ENCODE measurements at places on chromosomes 1 and 21. TPM values are rescaled to one million over a fixed set of nuclear protein-coding genes. Genes with fewer than 3 reads are reported as not detected.
A peak's percentile ranks its signal among the peaks of the same experiment; 100 is the strongest.

DNA sequence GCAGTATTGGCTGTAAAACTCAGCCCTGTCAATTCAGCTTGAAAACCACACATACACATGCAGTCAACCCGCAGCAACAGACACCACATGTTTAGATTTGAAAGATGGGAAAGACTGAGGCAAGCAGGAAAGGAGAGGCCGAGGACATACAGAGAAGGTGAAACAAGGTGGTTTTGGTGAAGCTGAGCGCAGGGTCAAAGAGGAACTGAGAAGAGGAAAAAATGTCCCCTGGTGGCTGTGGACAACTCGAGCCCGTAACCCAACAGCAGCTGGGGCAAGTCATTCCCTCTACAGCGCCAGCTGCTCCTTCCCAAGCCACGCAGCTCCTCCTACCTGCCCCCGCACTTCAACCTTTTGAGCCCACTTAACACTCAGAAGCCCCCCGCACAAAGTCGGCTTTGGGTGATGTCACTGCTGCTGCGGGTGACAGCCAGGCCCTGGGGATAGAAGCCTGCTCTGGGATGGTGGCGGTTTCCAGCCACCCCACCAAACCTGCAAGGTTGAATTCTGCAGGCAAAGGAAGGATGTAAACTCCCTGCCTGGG lies 63.0 kb downstream of the KCNN3 start:
- no peak for DNase-seq

DNA sequence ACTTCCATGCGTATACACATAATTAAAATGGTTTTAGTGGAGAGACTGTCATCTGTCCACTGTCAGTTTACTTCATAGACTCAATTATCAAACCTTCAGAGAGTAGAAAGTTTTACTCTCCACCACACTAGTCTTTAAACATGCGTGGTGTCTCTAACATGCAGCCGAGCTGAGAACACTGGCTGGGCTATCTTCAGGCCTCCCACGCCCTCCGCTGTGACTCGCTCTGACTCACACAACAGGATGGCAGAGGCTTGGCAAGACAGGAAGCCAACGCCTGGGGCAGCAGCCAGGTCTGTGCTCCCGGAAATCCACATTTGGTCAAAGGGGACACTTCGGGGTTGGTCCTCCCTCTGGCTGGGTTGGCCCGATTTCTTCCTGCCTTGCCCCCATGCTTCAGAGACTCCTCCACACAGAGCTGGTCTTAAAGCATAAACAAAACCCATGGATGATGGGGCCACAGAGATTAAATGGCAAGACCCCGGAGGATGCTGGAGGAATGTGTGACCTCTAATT lies 22.7 kb upstream of the IFNGR2 start:
- peak; percentile 96 for DNase-seq

GRCh38 chr1:84101204-84101603 lies 42.9 kb upstream of the PRKACB start:
- DNase-seq = no peak

DNA sequence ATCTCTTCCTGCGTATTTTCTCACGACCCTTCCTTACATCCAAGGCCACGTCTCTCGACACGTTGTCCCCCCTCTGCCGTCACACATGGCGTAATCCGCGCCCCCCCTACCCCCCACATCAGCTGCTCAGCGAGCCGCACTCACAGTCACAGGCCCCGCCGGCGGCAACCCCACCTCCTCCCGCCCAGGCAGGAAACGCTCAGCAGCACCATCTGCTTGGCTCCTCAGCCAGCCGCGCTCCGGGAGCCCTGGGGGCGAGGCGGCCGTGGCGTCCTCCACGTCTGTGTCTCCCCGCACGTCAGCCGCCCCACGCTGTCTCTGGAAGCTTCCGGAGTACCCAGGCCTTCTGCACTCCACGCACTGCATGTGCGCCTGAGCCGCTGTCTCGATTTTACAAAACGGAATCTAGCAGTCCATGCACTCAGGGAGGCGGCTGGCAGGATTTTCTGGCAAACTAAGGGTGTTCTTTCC lies 64.6 kb downstream of the SIK1 start:
- DNase-seq = peak; percentile 80

DNA sequence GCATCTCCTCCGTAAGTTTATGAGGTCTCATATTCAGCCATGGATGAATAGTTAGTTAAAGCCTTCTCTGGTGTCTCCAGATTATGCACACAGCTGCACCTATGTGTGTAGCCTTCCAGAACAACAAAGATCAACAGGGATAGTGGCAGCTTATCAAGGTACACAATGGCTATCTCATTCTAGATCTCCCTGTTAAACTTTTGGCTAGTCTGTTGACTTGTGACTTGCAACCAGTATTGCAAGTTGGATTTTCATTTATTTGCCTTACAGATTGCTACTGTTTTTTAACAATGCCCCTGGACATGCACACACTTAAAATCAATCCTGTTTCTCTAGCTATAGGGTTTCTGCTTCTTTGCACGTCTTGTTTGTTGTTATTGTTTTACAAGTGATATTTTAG lies 363.2 kb downstream of the OMA1 start:
- DNase-seq = no peak

DNA sequence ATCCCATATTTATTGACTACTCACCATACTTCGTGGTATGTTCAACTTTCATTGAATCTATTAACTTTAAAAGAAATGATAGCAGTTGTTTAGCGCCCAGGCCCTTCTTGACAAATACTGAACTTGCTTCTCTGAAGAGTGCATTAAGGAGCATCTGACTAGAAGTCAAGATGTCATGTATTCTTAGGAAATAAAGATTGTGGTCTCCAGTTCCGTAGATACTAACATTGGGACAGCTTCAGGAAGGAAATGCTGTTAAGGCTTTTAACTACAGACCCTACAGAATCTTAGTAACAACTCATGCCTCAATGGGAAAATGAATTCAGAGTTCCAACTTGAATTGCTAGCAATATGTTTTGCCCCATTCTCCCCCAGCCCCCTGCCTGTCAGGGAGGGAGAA lies 14.8 kb downstream of the LYST start:
- DNase-seq = no peak

- peak; percentile 1 for DNase-seq
Observed at GRCh38 chr1:176656257-176656995, 193.5 kb downstream of the PAPPA2 start.

DNA sequence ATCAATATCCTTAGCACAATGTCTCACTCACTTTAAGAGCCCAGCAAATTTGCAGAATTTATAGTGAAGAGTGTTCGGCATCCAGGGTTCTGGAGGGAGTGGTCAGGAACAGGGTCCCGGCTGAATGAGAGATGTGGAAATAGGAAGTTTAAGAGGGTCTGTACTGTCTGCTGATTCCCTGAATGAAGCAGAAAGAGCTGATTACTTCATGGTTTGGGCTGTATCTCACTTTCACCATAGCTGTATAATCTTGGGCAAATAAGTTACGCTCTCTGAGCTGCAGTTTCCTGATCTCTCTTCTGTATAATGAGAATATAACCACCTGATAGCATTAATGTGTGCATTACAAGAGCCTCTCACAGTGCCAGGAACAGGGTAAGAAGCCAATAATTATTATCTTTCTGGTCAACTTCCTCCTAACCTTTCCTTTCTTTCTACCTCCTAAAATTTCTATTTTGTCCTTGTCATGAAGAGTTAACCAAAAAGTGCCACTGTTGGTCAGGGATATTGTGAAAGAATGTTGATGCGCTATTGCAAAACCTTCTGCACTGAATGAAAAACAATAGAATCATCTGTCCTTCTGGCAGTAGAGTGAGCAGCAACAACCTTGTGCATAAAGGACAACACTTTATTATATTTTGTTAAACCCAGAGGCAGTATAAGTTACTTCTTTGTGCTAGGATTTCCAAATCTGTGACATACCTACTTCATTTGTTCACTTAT lies 14.7 kb upstream of the PTGFR start:
- DNase-seq = no peak

GRCh38 chr1:224203243-224204016 lies 20.4 kb downstream of the DEGS1 start:
- DNase-seq = peak; percentile 56

- DNase-seq = no peak
Observed at GRCh38 chr1:107100331-107100984, 40.4 kb upstream of the NTNG1 start.

DNA sequence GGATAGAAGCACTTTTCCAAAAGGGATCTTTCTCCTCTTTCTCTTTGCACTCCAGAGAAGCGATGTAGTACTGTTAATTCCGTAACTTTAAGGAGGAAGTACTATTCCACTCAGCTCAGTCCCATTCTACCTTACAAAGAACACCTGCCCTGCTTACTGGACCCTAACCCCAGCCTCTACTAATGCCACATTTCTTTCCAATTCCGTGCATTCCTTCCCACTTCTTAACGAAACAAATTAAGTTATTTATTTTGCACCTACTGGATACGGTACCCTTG lies 511 bp downstream of the NDC1 start:
- DNase-seq = no peak

DNA sequence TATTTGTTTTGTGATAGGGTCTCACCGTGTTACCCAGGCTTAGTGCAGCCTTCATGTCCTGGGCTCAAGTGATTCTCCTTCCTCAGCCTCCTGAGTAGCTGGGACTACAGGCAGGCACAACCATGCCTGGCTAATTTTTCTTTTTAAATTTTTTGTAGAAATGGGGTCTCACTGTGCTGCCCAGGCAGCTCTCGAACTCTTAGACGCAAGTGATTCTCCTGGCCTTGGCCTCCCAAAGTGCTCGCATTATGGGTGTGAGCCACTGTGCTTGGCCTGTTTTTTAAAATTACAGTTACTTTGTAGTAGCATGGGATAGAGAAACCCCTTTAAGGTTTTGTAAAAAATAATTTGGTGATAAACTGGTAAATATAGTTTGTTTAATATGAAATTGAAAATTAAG lies 69.9 kb downstream of the RPS6KC1 start:
- DNase-seq = no peak

DNA sequence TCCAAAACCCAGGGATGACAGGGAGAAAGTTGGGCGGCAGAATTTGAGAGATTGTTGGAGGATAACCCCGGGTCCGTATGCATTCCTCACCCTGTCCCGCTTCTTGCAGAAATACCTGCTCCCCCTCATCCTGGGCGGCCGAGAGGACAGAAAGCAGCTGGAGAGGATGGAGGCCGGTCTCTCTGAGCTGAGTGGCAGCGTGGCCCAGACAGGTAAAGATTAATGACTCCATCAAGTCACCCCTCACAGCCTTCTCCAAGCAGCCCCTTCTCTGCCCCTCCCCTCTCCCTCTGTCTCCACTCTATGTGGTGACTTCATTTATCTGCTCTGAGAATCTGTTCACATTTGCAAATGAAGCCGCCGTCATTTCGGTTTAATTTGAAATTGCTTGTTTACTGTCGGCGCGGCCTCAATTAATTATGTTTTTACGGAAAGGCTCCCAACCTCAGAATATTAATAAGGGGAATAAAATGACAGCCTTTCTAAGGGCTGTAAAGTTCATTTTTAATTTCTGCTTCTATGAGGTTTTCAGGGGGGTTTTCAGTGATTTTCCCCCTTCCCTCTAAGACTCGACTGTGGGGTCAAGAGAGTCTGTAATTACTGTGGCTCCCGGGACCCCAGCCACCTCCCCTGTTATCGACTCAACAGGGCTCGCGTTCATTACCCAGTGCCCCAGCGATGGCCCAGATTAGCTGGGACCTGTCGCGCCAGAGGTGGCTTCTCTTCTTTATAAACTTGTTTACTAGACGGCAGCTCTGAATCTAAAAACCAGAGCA lies 148.3 kb downstream of the PEX14 start:
- DNase-seq = no peak

DNA sequence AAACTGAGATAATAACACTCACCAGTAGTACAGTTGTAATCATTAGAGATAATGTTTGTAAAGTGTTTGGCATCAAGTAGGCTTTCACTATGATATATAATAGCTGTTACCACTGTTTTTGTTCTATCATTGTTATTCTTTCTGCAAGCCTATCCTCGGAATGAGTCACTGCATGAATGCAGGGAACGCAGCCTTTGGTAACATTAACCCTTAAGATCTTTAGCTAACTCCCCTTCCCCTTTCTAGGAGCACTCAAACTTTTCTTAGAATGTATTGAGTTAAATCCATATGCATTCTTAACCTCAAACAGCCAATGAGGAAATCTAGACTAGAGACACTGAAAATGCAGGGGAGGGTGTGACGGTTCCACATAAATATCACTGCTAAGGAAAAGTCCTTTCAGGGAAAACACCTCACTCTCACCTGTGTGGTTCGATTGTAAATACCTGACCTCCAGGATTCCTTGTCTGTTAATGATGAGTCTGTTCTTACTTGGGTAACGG lies 467.3 kb downstream of the SETD4 start:
- DNase-seq = no peak

DNA sequence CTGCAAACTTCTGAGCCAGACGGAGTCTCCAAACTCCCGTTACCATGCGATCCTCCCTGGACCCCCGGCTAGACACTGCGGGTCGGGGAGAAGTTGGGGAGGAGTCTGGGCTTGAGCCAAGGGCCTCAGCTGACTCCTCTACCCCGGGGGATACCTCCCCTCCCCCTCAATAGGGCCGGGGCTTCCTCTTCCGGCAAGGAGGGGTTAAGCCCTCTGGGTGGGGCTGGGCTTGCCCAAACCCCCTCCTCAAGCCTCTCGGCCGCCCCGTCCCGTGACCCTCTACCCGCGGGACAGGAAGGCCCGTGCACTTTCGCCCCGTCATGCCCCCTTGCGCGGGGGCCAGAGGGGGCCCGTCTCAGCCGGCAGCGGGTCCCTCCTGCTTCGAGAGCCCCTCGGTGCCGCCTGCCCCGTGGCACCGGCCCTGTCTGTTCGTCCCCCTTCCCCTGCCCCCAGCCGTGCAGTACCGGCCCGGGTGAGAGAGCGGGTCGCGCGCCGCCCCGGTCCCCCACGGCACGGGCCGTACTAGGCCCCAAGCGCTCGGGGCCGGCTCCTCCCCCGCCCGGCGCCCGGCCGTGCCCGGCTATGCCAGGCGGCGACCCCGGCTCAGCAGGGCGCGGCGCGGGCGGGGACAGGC lies 652 bp downstream of the ARL8A start:
- no peak for DNase-seq

DNA sequence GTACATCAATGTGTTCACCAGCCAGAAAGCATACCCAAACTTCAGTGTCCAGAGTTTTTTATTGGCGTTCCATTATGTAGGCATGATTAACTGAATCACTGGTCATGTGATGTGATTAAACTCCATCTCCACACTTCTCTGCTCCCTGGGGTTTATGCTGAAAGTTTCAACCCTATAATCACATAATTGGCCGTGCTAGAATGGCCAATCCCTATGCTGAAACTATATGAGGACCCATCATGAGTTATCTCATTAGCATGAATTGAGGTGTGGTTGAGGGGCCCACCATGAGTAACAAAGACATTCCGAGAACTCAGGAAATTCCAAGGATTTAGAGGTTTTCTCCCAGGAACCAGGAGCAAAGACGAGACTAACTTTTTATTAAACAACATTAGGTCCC lies 31.8 kb upstream of the FBXO28 start:
- DNase-seq = no peak

Gene DYNLT4
- 0.13 TPM for total RNA-seq

Gene MMP23B
- 0.25 TPM for total RNA-seq

Gene THBS3
- 11.0 TPM for total RNA-seq

Gene DCST2
- under 0.01 TPM for total RNA-seq

Gene BRINP2
- total RNA-seq = not detected

Gene CSMD2
- total RNA-seq = under 0.01 TPM

Gene TMEM39B
- 12.9 TPM for total RNA-seq

Gene ERMAP
- total RNA-seq = 7.6 TPM

All from dermis microvascular lymphatic vessel endothelial cell (primary cell).